ENCODE measurements at places on chromosomes 16 and 17.
A peak's percentile ranks its signal among the peaks of the same experiment; 100 is the strongest.

- no peak for DNase-seq
These were observed 40.0 kb upstream of the CCL1 start for GRCh38 chr17:34403006-34403405.

- no peak for DNase-seq
These were observed 76.4 kb downstream of the SOCS1 start for GRCh38 chr16:11179574-11179973.

- no peak for DNase-seq
These were observed 101.2 kb downstream of the SALL1 start for GRCh38 chr16:51049678-51050376.

- DNase-seq = no peak
These were observed 296.7 kb upstream of the FOXF1 start for GRCh38 chr16:86213437-86214205.

GRCh38 chr16:25066747-25067631, 44.6 kb upstream of the LCMT1 start:
- DNase-seq = no peak

- no peak for DNase-seq
These were observed 108.6 kb downstream of the BANP start for GRCh38 chr16:88059701-88060386.

GRCh38 chr17:81865358-81865732, 5.0 kb upstream of the P4HB start:
- DNase-seq = no peak

DNA sequence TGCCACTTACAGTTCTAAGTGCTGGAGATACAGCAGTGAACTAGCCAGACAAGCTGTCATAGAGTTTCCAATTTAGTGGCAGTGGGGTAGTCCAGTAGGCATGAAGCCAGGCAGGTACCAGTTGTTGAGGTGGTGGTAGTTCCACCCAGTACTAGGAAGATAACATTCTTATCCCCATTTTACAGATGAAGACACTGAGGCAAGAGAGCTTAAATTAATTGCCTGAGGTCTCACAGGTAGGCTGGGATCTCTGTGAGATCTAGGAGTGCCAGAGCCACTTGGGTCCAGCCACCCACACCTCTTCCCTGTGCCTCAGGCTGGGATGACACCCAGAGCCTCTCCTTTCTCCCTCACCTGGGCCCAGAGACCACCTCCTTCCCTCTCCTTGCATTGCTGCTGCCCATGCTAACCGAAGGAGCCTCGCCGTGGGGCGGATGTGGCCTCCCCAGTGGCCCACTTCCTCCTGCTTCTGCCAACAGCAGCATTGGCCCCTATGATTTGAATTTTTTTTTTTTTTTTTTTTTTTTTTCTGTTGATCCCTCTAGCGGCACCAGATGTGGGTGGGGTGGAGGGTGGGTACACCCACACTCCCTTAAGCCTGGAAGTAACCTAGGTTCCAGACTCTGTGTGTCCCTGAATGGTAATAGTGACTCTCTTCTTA, 114.0 kb downstream of the PRKCB start:
- DNase-seq = no peak

DNA sequence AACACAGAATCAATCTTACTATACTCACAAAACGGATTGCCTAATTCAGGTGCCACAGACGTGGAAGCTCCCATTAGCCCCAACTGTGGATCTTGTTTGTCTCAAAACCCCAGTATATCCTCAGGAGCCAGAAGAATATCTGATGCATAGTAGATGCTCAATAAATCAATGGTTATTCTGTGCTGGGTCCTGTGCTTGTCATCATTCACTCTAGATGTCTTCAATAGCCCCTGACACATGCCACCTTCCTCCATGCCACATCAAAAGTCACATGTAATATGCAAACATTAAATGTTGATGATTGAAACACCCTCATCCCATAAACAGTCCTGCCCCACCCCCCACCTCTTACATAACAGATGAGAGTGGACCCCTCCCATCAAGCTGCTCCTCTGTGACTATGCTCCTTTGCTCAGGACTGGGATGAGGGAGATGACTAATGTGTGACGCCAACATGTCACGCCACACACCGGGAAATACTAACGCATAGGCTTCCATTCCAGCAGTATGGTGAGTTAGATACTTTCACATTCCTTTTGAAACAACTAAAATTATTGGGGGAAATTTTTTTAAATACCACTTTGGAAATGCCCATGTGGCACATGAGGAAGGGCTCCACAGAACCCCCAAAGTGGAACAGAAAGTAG, 267.6 kb upstream of the SDK2 start:
- no peak for DNase-seq

GRCh38 chr17:21371511-21372081, 4.6 kb upstream of the KCNJ12 start:
- no peak for DNase-seq

- no peak for DNase-seq
These were observed 29.2 kb downstream of the DCAKD start for GRCh38 chr17:45022288-45022648.

DNA sequence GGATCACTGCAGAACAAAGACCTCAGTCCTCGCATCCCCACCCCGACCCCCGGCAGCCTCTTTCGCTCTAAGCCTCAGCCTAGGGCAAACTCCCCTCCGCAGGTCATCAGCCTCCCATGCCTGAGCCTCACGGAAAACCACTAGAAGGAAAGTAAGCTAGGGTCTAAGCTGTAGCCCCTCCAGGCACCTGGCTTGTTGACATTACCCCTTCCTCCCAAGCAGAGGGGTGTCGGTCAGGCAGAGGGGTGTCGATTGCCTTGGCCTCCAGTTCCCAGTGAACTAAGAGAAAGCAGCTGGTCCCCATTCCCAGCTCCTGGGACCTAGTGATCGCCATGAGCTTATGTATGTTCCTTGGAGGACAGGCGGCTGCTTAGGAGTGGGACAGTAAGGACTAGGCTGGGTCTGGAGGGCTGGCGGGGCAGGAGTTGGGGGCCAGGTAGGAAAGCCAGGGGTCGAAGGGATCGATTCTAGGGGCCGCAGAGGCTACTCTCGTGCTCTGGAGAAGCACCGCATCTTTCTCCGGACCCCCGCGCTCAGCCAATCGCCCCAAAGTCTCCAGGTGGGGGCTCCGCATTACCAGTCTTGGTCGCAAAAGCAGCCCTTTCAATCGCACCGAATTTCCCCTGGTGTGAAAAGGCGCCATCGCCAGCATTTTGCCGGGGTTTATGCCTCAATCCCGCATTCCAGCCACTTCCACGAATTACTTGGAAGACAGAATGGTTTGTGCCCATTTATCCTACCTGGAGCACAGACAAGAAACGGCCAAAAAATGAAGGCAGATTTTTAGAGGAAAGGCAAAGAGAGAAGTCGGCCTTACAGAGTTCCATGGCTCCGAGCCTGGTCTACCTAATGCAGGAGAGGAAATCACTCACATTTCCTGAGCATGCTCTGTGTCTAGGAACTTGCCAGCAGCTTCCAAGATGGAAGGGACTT, 21.3 kb upstream of the HOXB13 start:
- no peak for DNase-seq

DNA sequence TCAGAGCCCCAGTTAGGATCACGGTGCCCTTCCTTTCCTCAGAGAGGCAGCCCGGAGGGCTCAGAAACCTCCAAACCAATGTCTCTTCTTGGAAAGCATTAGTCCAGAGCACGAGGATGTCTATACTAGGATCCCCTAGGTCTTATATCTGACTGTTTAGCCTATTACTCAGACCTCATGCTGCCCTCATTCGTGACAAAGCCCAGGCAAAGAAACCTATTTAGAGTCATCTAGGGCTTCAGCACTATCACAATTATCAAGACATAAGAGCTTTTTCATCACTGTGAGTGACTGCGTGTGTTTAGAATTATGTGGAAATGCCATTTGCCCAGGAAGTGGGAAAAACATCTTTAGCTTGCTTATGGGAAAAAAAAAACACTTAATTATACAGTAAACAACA, 159.8 kb upstream of the NOL11 start:
- DNase-seq = no peak

GRCh38 chr17:42198897-42199296, 4.6 kb upstream of the GHDC start:
- no peak for DNase-seq

DNA sequence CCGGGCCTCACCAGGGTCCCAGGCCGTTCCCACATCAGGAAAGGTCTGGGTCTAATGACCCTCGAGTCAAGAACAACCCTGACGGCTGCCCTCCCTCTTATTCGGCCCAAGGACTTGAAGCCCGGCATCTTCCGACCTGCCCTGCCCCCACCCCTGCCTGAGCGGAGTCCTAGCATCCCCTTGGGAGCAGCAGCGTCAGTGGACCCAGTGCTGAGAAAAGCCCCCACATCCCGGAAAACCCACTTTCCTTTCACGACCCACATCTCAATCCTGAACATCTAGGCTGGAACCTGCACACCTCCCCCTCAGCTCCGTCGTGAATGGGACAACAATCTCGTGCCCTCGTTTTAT, 769 bp downstream of the TMEM88 start:
- no peak for DNase-seq

DNA sequence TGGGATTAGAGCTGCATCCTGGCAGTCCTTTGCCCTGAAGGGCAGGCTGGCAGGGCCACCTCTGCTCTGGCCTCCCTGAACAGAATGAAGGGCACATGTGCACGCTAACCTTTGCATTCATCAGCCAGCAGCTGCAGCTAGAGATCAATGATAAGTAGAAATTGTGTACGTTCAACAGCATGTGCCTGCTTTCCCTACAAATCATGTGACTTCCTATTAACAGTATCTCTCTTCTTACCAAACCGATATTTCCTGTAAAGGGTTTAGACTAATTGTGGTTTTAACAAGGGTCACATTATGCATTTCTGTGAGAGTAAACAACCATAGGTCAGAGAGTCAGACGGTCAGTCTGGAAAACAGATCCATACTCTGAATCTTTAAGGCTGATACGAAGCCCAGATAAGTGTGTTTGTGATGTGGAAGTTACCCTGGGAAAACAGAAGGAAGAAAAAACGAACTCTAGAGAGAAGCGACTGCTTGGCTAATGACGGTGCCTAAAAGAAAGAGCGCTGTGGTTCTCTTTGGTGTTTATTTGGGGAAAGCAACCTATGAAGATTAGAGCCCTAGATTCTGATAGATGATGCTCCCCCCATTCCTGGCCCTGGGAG, 219.4 kb downstream of the MAF start:
- no peak for DNase-seq

- DNase-seq = peak; percentile 50
These were observed at the start of gene FBXL20 for GRCh38 chr17:39401412-39402243. Gene FBXL20 (minus strand): TSS chr17:39401626. CDS start chr17:39401402, 224 bp downstream.

DNA sequence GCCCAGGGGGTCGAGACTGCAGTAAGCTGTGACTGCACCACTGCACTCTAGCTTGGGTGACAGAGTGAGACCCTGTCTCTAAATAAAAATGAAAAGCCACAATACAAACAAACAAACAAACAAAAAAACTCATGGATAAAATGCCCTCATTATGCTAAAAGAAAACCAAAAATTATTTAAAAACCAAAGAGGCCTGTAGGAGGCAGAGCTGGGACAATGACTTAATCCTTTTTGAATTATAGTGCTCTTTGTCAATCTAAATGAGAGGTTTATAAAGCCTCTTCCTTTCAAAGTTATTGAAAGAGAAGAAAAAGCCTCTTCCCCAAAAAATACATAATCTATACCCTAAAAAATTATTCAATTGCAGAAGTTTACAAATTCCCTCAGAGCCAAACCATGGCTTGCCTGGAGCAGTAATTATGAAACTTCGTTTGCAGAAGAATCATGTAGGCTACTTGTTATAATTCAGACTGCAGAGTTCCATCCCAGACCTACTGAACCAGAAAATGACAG, 18.5 kb downstream of the CRLF3 start:
- no peak for DNase-seq

GRCh38 chr16:85754413-85754812, 3.5 kb upstream of the C16orf74 start:
- no peak for DNase-seq

GRCh38 chr17:44273607-44274006, 5.7 kb upstream of the SLC4A1 start:
- no peak for DNase-seq

DNA sequence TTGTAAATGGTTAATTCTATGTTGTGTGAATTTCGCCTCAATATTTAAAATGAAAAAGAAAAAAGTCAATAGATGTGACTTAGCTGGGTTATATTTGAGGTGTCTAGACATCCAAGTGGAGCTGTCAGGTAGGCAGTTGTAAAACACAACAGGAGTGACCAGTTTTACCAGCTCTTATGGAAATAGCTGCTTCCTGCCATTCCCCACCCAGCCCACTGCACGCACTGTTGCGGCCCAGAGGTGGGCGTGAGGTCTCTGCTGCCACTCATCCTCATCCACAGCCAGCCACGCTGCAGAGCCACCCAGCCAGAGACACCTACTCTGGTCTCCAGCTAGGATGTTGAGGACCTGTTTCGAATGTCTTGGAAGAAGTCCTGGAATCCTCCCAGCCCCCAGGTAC, 3.4 kb upstream of the CARD14 start:
- DNase-seq = no peak

DNA sequence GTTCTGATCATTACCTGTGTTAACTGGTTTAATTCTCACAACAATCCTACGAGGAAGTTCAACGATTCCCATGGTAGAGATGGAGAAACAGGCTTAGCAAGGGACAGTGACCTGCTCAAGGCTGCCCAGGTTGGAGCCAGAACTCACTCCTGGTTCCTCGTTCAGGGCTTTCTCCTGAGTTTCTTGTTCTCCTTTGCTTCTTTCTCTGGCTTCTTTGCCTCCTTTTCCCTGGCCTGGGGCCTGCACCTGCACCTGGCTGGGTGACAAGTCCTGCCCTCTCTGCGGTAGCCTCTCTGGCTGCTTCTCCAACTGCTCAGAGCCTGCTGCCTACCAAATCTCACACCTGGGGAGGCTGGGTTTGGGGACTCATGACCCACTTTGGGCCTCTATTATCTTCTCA, 2.8 kb downstream of the CCL22 start:
- DNase-seq = no peak

GRCh38 chr16:8718851-8719680, 44.6 kb downstream of the ABAT start:
- DNase-seq = no peak

DNA sequence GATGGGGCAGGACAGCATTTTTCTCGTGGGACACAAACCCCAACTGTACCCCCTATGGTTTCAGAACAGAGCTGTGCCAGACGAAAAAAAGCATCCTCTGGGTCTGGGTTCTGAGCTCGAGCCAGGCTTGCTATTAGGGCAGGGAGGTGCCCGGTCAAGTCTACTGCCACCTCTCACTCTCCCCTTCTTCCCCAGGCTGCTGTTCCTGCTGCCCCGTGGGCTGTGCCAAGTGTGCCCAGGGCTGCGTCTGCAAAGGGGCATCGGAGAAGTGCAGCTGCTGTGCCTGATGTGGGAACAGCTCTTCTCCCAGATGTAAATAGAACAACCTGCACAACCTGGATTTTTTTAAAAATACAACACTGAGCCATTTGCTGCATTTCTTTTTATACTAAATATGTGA, 1.1 kb downstream of the MT1E start:
- no peak for DNase-seq

Data from keratinocyte (primary cell).